ENCODE measurements at places on chromosomes 11 and 22.

DNA sequence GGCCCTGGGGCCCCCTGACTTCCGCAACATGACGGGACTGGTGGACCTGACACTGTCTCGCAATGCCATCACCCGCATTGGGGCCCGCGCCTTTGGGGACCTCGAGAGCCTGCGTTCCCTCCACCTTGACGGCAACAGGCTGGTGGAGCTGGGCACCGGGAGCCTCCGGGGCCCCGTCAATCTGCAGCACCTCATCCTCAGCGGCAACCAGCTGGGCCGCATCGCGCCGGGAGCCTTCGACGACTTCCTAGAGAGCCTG lies 992 bp downstream of the LRFN4 start:
- DNase-seq, result no peak

GRCh38 chr11:121367001-121367843 lies 74.7 kb downstream of the SC5D start:
- DNase-seq, result peak; percentile 66

- no peak for DNase-seq
These were observed 62.1 kb upstream of the SESN3 start for GRCh38 chr11:95293116-95293515.

DNA sequence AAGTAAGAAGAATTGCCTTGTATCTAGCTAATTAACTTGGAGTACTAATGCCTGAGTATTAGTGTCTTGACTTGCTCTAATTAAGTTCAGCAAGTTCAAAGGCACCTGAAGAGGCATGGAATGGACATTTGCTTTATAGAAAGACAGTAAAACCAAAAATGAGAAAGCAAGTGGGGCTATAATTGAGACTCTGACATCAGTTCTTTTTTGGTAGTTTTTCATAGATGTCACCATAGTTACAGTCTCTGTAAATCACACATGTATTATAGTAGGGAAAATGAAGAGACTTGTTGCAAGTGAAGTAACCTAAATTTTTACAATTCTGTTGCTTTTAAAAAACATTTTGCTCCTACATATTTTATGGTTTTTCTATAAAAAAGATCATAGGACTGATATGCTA lies 178.0 kb downstream of the HIPK3 start:
- no peak for DNase-seq

DNA sequence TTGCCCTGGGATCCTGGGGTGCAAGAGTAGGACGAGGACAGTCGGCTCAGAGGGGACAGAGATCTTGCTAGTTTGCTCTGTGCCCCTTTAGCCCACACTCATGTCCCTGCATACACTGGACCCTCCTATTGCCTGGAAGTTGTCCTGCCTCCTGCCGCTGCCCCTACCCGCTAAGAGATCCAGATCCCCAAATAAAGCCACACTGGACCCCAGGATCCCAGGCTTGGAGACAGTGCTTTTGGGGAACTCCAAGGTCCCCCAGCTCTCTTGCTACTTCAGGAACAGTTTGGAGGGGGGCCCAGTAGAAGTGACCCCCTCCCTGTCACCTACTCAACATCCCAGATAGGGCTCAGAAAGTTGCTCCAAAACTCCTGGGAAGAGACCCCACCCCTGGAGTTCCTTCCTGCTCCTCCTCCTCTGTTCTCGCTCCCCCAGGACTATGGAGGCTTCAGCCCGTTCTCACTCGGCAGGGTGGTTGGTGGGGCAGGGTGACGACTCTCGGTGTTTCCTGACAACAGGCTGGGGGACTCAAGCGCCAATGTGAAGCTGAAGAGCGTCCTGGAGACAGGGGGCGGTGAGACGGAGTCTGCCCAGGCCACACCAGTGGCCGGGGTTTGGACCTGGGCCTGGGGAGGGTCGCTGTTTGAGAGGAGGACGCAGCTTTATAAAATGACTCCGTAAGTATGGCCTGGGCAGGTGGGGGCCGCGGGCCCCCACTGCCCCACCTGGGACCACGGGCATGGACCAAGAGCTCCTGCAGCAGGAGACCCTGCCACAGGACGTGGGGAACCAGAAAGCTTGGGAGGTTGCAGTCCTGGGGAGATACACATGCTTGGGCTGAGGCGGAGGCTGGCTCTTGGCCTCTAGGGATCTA lies 19.2 kb upstream of the TUB start:
- DNase-seq, result no peak

DNA sequence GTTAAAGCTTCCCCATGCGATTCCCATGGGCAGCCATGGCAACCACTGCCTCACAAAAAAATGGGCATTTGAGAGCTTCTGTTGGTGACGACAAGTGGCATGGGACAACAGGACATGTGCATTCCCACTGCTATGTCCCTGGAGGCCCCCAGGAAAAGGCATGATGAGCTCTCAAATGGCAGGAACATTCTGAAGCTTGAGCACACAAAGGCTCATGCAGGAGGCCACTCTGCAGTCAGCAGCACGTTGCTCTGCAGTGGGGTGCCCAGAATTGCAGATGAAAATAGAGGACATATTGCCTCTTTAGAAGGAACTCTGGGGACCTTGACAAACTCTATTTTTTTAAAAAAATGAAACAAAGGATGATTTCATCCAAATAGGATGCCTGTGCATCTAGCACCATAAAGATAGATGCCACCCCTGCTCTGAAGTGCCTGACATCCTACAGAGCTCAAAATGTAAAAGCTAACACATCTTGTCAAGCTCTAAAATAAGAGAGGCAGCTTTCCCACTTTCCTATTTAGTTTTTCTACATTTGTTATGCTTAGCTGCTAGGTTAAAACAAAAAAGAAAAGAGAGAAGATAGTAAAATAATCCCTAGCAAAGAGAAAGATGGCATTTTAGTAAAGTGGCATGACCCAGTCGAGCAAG lies 277.6 kb upstream of the ZC3H12C start:
- DNase-seq, result no peak

DNA sequence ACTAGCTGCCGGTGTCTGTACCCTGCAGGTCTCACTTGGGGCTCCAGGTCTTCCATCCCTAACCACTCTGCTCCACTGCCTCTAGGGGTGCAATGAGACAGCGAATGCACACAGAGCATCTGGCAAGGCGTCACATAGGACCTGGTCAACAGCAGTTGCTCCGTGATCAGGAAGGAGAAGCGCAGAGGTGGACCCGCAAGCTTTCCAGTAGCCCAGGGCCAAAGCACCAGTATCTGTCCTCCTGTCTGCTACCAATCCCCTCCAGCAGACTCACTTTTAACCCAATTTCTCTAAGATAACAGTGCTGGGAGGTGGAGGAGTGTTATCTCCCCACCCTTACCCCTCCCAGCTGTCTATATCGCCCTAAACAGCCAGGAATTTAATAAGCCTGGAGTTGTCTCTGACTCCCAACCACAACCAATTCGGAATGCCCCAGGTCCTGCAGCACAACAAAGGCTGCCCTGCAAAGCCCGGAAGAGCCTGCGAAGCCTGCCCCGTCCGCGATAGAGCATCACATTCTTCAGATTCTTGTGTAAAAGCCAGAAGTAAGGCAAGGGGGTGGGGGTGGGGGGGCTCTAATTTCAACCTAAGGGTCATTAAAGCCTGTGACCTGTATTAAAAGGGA lies 19.3 kb downstream of the MYH9 start:
- no peak for DNase-seq
